ENCODE measurements at places on chromosomes 11 and 22.

DNA sequence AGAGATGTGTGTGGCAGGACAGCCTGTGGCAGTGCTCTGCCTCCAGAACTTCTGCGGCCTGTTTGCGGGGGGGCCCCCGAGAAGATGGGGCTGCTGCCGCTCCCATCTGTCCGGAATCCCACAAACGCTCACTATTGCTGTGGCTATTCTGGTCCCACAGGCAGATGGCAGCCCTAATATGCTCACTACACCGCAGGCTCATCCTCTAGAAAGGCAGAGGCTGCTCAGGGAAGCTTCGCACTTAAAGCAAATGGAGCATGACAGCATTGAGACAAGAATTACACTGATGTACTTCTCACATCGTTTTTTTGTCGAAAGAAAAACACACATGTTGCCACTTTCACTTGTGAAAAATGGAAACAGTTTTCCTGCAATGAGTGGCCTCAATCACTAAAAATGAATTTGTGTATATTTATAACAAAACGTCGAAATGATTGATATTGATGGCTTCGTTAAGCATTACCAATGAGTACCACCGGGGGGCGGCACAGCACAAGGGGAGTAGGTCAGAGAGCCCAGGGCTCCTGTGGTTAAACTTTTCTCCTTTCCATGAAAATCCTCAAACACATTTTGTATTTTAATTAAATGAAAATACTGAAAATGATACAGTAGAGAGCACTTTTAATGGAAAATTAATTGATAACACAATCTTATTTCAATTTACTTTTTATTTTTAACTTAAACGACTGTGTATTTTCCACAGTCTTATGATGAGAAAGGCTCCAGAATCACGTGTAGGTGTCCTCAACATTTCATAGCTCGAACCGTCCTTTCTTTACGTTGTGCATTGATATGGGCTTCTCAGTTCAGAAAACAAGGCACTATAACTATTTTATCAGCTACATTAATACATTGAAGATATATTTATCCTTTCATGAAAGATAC lies 69.1 kb downstream of the CTTN start:
- DNase-seq: peak; percentile 79

DNA sequence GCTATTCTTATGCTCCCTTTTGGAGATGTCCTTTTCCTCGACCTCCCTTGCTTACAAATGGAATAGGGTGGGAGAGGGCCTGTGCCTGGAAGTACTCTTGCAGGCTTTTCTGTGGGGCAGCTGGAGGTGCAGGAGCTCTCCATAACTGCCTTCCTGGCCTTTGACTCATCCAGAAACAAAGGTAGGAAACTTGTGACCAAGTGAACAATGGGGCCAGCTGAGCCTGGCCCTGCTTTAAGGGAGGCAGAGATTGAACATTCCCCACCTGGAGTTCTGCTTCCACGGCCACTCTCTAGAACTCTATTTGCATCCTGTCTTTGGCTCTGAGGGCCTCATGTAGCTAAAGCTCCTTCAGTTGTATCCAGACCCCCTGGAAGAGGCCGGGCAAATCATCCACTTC lies 5.1 kb upstream of the LYVE1 start:
- no peak for DNase-seq

DNA sequence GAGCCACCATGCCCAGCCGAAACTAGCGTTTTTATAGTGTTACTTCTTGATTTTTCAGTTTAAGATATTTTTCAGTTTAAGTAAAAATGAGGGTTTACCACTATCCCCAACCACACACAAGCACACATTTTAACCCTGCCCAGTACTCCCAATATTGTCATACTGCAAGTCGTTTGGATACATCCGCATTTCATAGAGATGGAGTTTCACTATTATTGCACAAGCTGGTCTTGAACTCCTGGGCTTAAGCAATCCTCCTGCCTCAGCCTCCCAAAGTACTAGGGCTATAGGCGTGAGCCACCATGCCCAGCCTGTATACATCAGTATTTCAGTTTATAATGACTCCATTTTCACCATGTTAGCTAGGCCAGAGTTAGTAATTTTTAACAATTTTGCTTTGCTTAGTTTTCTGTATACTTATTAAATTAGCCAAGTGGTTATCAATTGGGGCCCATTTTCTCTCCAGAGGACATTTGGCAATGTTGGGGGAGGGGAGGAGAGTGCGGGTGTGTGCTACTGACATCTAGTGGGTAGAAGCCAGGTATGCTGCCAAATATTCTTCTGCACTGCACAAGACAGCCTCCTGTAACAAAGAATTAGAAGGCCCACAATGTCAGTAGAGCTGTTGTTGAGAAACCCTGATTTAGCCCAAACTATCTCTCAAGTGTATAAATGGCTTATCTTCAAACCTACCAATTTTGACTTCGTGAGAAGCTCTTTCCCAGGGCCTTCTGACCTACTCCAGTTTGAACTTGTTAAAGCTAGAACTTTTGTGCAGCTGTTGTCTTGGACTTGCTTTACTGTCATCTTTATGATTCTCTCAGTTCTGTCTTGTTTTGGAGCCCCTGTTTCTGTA lies 7.3 kb downstream of the USP47 start:
- peak; percentile 49 for DNase-seq

GRCh38 chr11:72079819-72080325 lies 470 bp downstream of the NUMA1 start:
- DNase-seq: no peak

DNA sequence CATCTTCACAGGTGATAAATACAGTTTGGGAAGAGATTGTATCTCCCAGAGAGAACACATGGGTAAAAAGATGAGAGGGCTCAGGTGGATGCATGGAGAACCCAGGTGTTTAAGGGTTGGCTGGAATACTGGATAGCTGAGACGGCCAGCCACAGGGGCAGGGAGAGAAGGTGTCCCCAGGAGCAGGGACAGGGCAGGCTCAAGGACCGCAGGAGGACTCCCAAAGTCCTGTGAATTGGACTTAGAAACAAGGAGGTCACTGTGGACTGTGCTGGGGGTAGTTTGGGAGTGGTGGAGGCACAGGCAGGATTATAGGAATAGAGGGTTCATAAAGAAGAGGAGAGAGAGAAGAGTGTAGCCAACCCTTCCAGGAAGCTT lies 103.8 kb upstream of the PARVA start:
- no peak for DNase-seq

DNA sequence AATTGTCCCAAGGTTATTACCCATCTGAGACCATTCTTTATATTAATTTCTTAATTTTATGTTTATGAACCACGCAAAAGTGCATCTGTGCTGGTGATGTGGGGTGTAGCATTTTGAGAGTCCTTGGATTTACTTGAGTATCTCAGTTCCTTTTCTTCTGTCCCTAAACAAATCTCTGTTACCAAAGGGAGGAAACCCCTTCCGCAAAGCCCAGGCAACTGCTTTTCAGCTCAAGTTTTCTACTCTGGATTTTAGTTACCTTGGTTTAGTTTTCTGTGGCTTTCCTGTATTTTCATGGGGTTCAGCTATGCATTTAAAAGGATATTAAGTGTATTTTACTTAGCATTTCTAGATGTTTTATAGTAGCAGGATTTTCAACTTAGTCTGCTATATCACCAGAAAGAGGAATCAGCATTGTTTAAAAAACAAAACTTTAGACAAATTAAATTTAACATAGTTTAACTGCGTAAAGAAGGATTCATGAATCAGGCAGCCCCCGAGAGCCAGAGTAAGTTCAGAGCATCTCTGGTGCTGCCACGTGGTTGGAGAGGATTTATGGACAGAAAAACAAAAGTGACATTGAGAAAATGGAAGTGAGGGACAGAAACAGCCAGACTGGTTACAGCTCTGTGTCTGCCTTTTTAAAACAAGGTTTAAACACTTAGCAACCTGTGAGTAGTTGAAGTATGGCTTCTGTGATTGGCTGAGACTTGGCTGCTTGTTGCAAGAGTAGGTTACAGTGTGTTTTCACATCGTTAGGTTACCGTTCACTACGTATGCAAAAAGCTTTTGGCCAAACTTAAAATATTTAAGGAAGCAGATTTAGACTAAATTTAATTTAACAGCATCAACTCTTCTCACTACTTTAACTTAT lies 9.6 kb downstream of the ADM start:
- no peak for DNase-seq

DNA sequence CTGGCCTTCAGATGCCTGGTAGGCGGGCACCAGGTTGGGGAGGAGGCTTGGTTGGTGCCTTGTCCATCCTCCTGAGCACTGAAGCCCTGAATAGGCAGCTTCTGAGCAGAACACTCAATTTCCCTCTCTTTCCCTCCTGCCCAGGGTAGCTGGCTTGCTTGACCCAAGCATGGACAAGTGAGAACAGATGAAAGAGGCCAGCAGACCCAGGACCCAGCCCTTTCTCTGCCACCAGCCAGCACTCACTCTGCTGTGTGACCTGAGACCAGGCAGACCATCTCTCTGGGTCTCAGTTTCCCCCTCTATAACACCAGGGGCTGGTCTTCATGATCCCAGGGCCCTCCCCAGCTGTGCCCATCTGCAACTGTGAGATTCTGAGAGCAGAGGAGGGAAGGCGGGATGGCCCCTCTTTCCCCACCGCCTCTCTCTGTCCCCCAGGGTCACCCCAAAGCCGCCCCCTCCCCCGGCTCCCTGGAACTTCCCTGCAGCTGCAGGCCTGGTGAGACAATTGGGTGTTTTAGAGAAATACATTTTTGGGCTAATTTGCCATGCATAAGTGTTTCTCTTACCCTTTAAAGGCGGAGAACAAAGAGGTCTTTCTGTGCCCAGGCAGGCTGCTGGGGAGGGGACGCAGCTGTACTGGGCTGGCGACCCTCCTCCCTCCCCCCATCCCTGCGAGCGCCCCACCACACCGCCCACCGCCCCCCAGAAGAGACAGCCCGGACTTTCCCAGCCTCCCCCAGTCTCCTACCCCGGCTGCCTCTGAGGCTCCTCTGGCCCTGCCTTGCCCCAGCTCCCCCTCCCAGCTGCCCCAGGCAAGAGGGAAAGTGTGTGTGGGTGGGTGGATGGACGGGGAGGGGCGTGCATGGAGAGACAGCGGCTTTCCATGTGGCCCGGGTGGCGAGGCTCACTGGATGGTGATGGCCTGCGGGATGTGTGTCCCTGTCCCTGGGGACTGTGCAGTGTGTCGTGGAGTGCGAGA lies 30.8 kb upstream of the PICK1 start:
- no peak for DNase-seq

- no peak for DNase-seq
Observed at GRCh38 chr11:36126678-36127077, 162.5 kb downstream of the COMMD9 start.
